Breast epithelium (tissue), 4 donors: ENCODE measurements at places on chromosomes 11 and 22.

GRCh38 chr11:3161309-3161708 lies 3.8 kb downstream of the OSBPL5 start:
- no peaks in the 10 kb centered on the region for H3K36me3 ChIP-seq
- H3K4me3 ChIP-seq: peak overlapping the region; percentile 55

GRCh38 chr22:42683578-42684283 lies 34.5 kb upstream of the CYB5R3 start:
- DNase-seq: no peak
- H3K27ac ChIP-seq: peak overlapping the region; percentile 33
- H3K4me1 ChIP-seq: peaks cover 16% of the 10 kb centered on the region
- no peaks in the 10 kb centered on the region for H3K27me3 ChIP-seq
- H3K36me3 ChIP-seq: no peaks in the 10 kb centered on the region

DNA sequence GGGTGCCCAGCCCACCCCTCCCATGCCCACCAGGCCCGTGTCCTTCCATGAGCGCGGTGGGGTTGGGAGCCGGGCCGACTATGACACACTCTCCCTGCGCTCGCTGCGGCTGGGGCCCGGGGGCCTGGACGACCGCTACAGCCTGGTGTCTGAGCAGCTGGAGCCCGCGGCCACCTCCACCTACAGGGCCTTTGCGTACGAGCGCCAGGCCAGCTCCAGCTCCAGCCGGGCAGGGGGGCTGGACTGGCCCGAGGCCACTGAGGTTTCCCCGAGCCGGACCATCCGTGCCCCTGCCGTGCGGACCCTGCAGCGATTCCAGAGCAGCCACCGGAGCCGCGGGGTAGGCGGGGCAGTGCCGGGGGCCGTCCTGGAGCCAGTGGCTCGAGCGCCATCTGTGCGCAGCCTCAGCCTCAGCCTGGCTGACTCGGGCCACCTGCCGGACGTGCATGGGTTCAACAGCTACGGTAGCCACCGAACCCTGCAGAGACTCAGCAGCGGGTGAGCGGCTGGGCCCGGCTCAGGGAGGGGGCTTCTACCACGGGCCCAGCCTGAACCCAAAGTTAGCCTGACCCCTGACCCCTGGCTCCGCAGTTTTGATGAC lies 3.0 kb downstream of the PKP3 start:
- H3K36me3 ChIP-seq: no peaks in the 10 kb centered on the region
- no peak for DNase-seq
- peaks cover 4% of the 10 kb centered on the region for H3K27me3 ChIP-seq
- no peak overlapping the region for H3K27ac ChIP-seq
- peak overlapping the region; percentile 63 for H3K4me3 ChIP-seq

GRCh38 chr22:24482575-24482974 lies 12.6 kb upstream of the UPB1 start:
- H3K27me3 ChIP-seq: no peaks in the 10 kb centered on the region
- H3K27ac ChIP-seq: no peak overlapping the region
- no peaks in the 10 kb centered on the region for H3K36me3 ChIP-seq

- no peaks in the 10 kb centered on the region for H3K36me3 ChIP-seq
- no peak overlapping the region for H3K4me3 ChIP-seq
- H3K27ac ChIP-seq: no peak overlapping the region
- H3K27me3 ChIP-seq: no peaks in the 10 kb centered on the region
- DNase-seq: no peak
- no peaks in the 10 kb centered on the region for H3K4me1 ChIP-seq
Observed at GRCh38 chr11:103488579-103488978, 379.4 kb downstream of the DYNC2H1 start.

DNA sequence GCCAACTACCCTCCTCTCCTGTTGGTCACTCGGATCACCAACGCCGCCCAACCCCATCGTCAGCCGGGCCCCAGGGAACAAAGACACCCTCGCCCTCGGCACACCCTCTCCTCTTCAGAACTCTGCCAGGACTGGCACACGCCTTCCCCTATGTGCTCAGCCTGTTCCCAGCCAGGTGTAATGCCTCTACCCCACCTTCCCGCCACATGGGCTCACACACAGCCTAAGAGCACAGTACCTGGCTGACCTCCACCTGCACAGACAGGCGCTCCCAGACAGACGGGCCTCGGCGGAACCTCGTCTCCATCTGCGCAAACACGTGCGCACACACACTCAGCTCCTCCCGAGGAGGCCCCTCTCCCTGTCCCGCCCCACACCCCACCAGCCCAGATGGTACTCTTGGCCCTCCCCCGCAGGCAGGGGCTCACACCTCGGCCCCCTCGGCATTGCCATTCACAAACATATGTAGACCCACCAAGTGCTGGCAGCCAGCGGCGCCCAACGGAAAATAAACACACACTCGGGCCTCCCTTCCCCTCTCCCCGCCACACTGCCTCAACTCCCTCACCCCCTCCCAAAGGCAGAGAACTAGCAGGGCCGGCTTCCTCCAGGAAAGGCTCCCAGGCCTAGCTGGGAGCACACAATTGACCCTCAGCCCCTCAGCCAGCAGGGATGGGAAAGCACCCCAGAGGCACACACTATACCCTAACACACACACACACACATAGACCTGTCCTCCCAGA lies 8.5 kb downstream of the ELFN2 start:
- peaks cover 5% of the 10 kb centered on the region for H3K4me1 ChIP-seq
- no peaks in the 10 kb centered on the region for H3K27me3 ChIP-seq
- H3K4me3 ChIP-seq: no peak overlapping the region
- no peak overlapping the region for H3K27ac ChIP-seq

DNA sequence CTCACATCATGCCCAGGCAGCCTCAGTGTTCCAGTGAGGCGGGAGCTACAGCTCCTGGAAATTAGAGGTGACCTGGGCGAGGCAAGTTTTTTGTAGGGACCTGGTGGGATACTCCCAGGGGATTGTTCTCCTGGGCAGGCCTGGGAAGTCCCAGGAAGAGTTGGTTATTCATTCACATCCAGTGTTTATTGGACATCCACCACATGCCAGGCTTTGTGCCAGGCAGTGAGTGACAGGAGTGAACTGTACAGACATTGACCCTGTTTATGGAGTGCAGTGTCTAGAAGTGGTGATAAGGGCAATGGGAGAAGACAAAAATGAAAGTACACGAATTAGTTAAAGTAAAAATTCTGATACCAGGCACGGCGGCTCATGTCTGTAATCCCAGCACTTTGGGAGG lies 29.4 kb downstream of the YWHAH start:
- no peak overlapping the region for H3K27ac ChIP-seq
- no peak overlapping the region for H3K4me3 ChIP-seq
- no peaks in the 10 kb centered on the region for H3K27me3 ChIP-seq
- peaks cover 3% of the 10 kb centered on the region for H3K4me1 ChIP-seq

DNA sequence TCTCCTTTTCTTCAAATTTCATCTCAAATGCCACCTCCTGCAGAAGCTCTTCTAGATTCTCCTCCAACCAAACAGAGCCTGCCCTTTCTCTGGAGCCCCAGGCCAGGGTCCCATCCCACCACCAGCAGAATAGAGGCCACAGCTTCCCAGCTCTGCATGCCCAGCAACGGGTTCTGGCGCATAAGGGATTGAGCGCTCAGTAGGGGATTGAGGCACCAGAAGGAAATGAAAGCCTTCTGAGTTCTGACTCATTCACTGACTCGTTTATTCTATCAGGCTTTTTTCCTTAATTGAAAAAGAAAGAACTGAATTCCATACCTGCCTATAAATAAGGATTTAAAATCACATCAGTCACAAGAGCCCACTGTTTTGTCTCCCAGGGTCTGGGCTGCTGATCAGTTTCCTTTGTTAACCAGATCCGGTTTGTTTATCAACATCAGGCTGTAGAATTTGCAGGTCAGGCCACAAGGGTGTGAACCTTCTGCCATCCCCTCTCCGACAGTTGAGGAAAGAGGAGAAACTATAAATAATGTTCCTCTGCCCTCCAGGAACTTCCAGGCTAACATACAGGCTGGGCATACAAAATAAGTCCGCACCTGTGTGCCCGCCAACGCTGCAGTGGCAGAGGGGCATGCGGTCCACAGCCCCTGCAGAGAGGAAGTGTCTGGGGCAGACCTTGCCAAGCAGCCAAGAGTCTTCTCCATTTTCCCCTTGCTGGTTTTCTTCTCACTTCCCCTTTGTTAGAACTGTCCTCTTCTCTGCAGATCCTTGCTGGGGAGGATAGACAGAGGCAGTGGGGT lies 63.5 kb upstream of the PRDM11 start:
- H3K4me1 ChIP-seq: peaks cover 2% of the 10 kb centered on the region
- no peaks in the 10 kb centered on the region for H3K27me3 ChIP-seq
- H3K4me3 ChIP-seq: no peak overlapping the region

- DNase-seq: no peak
- H3K4me3 ChIP-seq: no peak overlapping the region
- H3K27ac ChIP-seq: no peak overlapping the region
- no peaks in the 10 kb centered on the region for H3K36me3 ChIP-seq
- H3K27me3 ChIP-seq: no peaks in the 10 kb centered on the region
Observed at GRCh38 chr11:110759972-110760381, 47.7 kb upstream of the ARHGAP20 start.

GRCh38 chr11:57596266-57596885 lies 1.1 kb upstream of the SERPING1 start:
- no peak overlapping the region for H3K4me3 ChIP-seq
- DNase-seq: no peak
- H3K4me1 ChIP-seq: no peaks in the 10 kb centered on the region

GRCh38 chr11:848380-848931 lies 5.8 kb downstream of the TSPAN4 start:
- H3K4me1 ChIP-seq: peaks cover 26% of the 10 kb centered on the region
- no peak for DNase-seq
- H3K36me3 ChIP-seq: no peaks in the 10 kb centered on the region
- peak overlapping the region; percentile 57 for H3K4me3 ChIP-seq

GRCh38 chr11:94417386-94417987 lies 16.3 kb upstream of the GPR83 start:
- H3K36me3 ChIP-seq: peaks cover 5% of the 10 kb centered on the region
- DNase-seq: no peak
- no peaks in the 10 kb centered on the region for H3K4me1 ChIP-seq
- H3K4me3 ChIP-seq: no peak overlapping the region
- H3K27ac ChIP-seq: no peak overlapping the region

DNA sequence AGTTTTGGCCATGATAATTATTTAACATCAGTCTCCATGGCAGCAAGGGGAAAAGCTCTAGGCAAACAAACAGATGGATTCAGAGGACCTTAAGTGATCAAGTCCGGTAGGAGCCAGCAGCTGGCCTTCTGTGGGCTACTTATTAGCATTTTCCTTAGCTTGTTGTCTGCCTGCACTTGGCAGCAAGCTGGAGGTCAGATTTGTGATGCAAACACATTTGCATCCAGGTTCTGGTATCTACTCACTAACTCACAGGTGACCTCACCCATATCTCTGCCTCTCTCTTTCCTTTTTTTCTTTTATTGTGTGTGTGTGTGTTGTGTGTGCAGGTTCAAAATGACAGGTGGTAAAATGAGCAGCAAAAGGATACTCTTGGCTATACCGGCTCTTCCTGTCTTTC lies 32.3 kb downstream of the ARHGAP42 start:
- H3K27ac ChIP-seq: peak overlapping the region; percentile 59
- H3K36me3 ChIP-seq: no peaks in the 10 kb centered on the region
- DNase-seq: no peak
- H3K27me3 ChIP-seq: no peaks in the 10 kb centered on the region

DNA sequence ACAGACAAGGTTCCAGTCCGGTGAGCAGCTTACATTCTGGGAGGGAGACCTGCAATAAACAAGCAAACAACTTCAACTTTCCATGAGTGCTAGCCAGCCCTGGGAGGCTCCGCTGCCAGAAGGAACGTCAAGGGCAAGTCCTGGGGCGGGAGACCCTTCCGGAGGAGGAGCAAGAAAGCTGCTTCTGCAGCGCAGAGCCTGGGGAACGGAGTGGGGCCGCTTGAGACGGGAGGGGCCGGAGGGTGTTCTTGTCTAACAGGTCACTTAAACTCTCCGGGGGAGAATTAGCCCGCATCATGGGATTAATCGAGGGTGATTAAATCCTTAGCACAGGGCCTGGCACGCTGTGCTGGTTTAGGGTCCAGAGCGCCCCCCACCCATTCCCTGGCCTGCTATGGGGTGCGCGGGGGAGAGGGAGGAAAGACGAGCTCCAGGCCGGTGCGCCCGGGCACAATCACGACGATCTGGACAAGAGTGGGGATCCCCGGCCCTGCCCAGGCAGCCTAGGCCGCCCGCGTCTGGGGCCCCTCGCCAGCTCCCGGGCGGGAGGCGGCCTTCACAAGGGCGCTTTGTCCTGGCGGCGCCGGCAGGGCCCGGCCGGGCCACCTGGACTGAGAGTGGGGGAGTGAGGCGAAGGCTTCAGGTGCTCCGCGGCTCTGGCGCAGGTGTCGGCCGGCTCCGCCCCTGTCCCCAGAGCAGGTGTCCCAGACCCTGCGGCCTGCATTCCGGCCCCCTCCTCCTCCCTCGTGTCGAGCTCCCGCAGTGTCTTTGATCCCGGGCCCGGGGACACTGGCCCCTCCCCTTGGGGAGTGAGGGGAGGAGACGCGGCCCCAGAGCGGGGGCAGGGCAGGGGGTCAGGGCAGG lies 663 bp upstream of the LARGE2 start:
- peak; percentile 67 for DNase-seq
- peaks cover 18% of the 10 kb centered on the region for H3K4me1 ChIP-seq
- H3K36me3 ChIP-seq: no peaks in the 10 kb centered on the region
- peak overlapping the region; percentile 67 for H3K4me3 ChIP-seq

GRCh38 chr11:105838668-105839384 lies 183.2 kb downstream of the MSANTD4 start:
- H3K27ac ChIP-seq: no peak overlapping the region
- H3K4me3 ChIP-seq: no peak overlapping the region
- H3K36me3 ChIP-seq: no peaks in the 10 kb centered on the region

- no peak for DNase-seq
- no peaks in the 10 kb centered on the region for H3K4me1 ChIP-seq
- no peak overlapping the region for H3K27ac ChIP-seq
- H3K4me3 ChIP-seq: no peak overlapping the region
- H3K36me3 ChIP-seq: no peaks in the 10 kb centered on the region
Observed at GRCh38 chr11:7422544-7423331, 62.6 kb upstream of the OLFML1 start.

- peak overlapping the region; percentile 54 for H3K27ac ChIP-seq
- no peaks in the 10 kb centered on the region for H3K36me3 ChIP-seq
- DNase-seq: no peak
- H3K27me3 ChIP-seq: no peaks in the 10 kb centered on the region
Observed at GRCh38 chr11:12287009-12287373, 90.4 kb upstream of the PARVA start.

DNA sequence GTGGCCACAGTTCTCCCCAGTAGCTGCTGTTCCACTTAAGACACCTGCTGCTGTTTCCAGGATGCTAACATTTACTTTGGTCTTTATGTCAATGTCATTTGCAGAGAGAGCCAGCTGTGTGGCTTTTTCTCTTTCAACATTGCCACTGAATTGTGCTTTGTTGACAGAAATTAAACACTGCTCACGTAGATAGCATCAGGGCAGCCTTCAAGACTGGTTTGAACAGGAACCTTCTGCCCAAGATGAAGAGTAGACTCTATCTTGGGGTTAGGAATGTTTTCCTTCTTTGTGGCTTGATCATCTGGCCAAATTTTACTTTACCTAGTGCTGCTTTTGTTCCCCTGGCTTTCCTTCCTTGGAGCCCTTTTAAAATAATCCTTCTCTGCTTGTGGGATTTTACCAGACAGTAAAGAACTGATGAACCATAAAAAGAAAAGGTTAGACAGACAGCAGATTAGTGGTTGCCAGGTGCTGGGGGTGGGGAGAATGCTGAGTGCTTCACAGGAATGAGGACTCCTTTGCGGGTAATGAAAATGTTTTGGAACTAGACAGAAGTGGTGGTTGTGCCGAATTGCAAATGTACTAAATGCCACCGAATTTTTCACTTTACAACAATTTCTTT lies 22.7 kb upstream of the XBP1 start:
- H3K4me3 ChIP-seq: no peak overlapping the region
- peak; percentile 53 for DNase-seq
- no peaks in the 10 kb centered on the region for H3K36me3 ChIP-seq
- peak overlapping the region; percentile 81 for H3K27ac ChIP-seq
